Adipocyte (in vitro differentiated cells): ENCODE measurements at places on chromosomes 11 and 22.

- DNase-seq: no peak
These were observed 26.8 kb upstream of the CACNG2 start for GRCh38 chr22:36730176-36730858.

DNA sequence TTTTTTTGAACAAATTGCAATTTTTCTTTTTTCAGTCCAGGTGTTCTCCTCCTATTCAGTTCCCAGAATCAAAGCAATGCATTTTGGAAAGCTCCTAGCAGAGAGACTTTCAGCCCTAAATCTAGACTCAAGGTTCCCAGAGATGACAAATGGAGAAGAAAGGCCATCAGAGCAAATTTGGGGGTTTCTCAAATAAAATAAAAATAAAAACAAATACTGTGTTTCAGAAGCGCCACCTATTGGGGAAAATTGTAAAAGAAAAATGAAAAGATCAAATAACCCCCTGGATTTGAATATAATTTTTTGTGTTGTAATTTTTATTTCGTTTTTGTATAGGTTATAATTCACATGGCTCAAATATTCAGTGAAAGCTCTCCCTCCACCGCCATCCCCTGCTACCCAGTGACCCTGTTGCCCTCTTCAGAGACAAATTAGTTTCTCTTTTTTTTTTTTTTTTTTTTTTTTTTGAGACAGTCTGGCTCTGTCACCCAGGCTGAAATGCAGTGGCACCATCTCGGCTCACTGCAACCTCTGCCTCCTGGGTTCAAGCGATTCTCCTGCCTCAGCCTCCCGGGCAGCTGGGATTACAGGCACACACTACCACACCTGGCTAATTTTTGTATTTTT, 6.2 kb upstream of the UBE4A start:
- DNase-seq: peak; percentile 82

GRCh38 chr11:102184269-102184987, 74.2 kb downstream of the YAP1 start:
- DNase-seq: no peak

- no peak for DNase-seq
These were observed 6.6 kb upstream of the TMEM225 start for GRCh38 chr11:123892031-123892430.

- no peak for DNase-seq
These were observed 11.2 kb upstream of the LINC01488 start for GRCh38 chr11:69470301-69470700.

DNA sequence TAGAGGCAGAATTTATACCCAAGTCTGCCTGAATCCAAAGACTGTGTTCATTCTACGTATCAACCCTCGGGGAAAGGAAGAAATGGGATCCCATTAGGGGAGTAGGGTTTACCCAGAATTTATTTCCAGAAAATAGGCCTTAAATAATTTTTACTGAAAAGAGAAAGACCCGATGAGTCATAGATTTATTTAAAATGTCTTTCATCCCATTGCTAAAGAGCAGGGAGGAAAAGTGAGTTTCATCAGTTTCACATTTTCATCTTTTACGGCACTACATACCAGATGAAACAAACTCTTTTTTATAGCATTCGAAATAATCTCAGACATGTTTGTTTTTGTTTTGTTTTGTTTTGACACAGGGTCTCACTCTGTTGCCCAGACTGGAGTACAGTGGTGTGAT, 31.3 kb downstream of the SLC1A2 start:
- DNase-seq: no peak

DNA sequence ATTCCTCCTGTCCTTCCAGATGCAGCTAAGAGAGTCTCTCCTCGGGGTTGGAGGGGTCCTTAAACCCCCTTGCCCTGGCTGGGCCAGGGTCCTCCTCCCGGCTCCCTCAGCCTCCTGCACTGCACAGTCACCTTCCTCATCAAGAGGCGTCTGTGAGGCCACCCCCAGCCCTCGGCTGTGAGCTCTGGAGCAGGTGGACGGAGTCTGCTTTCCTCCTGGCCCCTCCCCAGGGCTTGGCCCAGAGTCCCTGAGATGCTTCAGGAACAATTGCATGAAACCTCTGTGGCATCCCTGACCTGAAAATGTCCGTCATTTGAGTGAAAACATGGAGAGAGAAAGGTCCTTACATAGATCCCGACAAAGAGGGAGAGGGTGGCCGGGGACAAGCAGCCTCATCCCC, 6.7 kb upstream of the FGF3 start:
- DNase-seq: no peak

DNA sequence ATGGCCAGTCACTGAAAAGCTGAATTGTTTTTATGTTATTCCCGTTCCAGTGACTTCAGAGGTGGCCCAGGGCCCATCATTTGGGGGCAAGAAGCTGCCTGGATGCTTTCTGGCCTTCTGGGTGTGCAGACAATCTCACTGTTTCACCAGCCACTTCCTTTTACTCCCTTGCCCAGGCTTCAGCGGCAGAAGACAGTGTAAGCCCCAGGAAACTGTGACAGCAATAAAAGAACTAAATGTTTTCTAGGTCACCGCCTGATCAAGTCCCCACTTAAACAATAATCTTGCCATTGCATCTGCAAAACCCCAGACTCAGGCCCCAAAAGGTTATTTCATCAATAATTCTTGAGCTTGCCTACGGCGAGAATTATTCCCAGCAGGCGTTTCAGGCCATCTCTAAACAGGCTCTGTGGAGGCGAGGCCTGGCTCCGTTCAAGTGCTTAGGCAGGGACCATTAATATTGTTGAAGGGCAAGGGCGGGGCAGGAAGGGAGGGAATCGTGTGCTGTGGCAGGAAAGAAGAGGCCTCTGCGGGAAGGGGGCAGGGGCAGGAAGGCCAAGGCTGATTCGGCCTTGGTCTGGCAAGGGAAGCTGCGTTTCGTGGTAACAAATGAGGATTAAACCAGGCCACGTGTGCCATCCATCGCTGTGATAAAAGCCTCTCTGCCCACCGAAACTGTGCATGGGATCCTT, 252.3 kb downstream of the KIRREL3 start:
- no peak for DNase-seq

DNA sequence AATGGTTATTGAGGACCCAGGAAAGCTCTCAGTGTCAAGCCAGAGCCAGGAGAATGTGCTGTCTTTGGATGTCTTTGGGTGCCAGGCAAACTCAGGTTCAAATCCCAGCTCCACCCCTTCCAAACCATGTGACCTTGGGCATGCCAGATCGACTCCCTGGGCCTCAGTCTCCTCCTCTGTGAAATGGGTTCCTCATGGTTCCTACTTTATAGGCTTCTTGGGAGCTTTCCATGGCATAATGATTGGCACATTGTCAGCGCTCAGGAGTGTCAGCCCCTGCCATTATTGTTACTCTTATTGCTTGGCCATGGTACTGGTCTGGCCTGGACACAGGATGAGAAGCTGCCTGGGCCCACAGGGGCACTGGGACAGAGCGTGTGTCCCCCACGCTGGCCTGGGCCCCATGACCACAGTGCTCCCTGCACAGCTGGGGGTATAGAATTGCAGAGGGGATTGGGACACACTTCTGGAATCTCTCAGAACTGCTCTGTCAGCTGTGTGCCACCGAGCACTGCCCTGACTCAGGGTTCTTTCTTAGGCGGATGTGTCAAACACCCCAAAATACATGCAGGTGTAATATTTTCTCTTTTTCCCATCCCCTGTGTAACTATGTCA, 37.6 kb upstream of the CRYBB3 start:
- no peak for DNase-seq

- peak; percentile 90 for DNase-seq
These were observed 14.4 kb upstream of the SERPINH1 start for GRCh38 chr11:75547617-75548058.

GRCh38 chr11:12016246-12016645, 7.8 kb upstream of the DKK3 start:
- no peak for DNase-seq

DNA sequence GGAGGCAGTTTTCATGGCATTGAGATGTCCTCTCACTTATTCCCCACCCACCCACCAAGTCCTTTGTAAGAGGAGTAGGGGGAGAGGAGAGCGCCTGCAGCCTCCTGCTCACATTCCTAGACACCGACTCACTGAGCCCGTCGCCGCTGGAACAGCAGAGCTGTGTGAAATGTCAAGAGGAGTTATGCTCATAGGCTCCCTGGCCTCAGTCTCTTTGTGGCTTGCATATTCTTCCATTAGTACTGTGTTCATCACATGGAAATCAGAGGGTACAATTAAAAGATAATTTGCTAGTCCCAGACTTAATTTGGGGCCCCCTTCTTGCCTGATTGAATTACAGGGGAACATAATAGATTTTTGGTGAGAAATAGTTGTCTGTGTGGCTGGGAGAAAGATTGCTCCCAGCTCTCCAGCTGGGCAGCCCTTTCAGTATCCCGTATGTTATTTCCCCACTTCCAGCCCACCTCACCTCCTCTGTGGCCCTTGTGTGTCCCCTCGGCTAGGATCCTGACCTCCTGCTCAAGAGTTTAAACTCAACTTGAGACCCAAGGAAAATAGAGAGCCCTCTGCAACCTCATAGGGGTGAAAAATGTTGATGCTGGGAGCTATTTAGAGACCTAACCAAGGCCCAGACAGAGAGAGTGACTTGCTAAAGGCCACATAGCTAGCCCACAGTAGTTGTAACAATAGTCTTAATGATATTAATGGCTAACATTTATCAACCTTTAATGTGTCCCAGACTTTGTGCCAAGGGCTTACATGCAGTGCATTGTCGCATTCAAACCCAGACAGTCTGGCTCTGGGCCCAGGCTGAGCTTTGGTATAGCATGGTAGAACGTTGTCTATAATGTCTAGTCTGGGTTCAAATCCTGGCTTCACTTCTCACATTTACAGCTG, 32.2 kb downstream of the LIMK2 start:
- DNase-seq: peak; percentile 95

DNA sequence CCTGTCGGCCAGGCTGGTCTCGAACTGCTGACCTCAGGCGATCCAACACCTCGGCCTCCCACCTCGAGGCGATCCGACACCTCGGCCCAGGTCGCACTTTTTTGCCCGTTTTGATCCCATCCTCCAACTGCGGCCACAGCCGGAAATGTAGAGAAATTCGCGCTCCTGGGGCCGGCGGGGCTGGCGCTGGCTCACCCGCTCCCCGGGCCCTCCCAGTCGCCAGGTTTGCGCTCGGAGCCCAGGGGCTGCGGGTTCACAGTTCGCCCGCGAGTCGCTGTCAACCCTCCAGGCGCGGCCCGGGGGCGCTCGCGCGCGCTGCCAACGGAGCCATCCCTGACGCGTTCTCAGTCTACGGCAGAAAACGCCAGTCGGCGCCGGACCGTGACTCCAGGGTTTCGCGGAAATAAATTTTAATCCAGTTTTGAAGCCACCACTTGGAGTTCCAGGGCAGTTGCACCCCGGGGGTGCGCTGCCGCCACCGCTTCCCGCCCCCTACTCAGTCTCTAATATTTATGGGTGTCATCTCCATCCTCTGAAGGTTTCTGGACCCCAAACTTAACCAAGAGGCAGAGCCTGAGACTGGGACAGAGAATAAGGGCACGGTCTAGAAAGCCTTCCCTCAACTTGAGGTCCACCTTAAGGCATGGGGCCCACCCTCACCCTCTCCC, 1.5 kb upstream of the KLHDC7B start:
- DNase-seq: peak; percentile 46

GRCh38 chr11:61007956-61008896, 36.7 kb downstream of the CD6 start:
- DNase-seq: no peak

DNA sequence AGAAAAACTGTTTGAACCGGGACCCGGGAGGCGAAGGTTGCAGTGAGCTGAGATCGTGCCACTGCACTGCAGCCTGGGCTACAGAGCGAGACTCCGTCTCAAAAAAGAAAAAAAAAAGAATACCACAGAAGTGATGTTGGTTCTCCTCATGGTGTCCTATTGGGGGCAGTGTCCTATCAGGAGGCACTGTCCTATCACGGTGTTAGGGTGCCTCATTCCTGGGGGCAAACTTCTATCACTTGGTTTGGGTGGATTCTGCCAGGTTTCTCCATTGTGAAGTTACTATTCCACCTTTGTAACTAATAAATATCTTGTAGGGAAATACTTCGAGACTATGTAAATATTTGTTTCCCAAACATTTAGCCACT, 19.6 kb downstream of the PRR14L start:
- no peak for DNase-seq

DNA sequence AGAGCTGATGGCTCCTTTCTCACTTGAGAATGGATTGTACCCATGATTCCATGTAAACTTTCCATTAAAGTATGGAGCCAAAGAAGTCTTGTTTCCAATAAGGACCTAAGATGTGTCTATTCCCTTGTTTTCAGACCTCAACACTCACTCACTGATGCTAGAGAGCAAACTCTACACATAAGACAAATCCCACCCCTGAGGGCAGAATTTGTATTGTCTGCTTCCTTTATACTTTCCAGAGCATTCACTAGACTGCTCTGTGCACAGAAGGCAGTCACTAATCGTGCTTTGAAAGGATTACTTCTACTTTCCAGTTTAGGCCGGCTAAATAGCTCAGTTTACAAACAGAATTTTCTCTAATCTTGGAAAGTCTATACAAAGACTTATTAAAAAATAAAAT, 6.4 kb downstream of the ANKRD49 start:
- no peak for DNase-seq

DNA sequence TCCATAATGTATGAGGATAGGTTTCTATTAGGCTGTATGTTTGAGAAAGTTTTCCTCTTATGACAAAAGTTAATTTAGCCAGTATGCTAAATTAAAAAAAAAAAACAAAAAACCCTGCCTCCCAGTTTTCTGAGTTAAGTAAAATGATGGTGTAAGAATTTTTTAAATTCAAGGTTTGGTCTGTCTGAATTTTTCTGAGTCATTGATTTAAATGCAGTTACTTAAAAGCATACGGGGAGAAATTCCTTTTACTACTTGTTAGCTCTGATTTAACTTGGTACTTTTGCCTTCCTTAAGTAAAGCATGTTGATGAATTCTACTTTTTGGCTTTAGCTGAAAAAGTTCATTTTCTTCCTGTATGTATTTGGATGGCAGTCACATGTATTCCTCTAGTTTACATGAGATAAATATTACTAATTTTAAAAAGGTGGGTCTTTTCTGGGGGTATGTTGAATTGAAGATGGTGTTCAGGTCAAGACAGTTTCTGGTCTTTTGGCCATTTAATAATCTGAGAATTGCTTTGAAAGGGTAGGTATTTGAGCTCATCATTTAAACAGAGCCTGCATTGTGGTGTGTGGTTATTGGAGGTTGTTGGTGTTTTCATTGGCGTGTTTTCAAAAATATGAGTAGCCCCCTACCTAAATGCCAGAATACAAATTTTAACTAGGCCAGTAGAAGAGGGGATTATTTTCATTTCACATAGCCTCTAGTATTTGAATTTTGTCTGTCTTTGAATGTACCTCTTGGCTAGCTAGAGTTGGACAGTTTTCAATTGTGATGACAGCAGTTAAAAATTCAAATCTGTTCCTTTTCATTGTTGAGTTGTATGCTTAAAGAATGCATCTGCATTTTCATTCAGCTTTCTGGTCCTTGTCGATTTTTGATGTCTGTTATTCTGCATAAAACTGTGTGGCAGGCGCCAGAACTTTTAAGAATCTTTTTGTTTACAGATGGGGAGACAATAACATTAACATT, 64.7 kb downstream of the MTMR3 start:
- DNase-seq: peak; percentile 66

- DNase-seq: no peak
These were observed 4.5 kb upstream of the MAPK8IP1 start for GRCh38 chr11:45880772-45881570.

- peak; percentile 46 for DNase-seq
These were observed at the start of gene CYB5R2 for GRCh38 chr11:7672960-7673723. CYB5R2 (minus strand) TSS chr11:7673500; CDS start chr11:7672825, 675 bp downstream.
